C1 segment of cervical spinal cord (tissue), 14 donors: ENCODE measurements at places on chromosomes 12 and 14.

DNA sequence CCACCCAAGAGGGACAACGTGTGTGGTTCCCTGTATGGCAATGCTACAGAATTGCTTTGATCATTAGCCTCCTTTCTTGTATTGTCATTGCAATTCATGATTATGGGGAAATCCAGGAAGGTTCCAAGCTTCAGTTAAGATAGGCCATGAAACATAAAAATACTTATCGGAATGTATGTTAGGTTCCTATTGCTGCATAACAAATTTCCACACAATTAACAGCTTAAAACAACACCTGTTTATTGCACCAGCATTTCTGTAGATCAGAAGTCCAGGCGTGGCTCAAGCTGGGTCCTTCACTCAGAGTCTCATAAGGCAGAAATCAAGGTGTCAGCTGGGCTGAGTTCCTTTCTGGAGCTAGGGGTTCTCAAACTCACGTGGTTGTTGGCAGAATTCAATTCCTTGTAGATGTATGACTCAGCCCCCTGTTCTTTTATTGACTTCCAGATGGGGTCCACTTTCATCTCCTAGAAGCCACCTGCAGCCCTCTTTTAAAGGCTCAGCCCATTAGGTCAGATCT lies 365.6 kb upstream of the TMPO start:
- DNase-seq: no peak

DNA sequence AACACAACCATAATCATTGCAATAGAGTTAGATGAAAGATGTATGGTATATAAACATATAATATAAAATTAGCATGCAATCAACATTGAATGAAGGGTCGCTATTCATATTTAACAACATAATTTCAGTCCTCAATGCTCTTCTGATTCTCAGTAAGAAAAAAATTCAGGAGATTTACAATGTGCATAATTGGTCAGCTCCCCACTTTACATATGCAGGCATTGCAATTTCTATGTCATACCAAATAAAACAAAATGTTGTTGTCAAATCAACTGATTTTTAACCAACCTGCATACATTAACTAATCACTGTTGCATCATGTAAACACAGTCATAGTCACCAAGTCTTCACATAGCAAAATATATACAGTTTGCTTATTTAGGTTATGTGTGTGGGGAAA lies 5.2 kb upstream of the SLCO1A2 start:
- DNase-seq: no peak

GRCh38 chr14:22163051-22163450 lies 426.0 kb downstream of the DAD1 start:
- no peak for DNase-seq

DNA sequence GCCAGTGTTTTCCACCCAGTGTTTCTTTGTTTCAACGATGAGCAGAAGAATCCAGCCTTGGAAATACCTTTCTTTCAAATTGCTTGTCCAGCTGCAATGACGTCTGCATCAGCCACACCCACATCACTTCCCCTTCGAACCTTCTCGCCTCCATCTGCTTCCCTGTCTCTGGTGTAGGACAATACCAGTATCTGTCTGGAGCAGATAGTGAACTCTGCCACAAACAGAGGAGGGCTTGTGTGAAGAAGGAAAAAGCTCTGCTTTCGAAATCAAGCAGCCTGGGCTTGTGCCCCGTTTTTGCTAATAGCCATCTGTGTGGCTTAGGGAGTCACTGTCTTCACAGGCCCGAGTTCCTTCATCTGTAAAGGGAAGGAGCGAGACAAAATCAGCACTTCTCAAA lies 415.4 kb downstream of the ZFP36L1 start:
- DNase-seq: peak; percentile 72

DNA sequence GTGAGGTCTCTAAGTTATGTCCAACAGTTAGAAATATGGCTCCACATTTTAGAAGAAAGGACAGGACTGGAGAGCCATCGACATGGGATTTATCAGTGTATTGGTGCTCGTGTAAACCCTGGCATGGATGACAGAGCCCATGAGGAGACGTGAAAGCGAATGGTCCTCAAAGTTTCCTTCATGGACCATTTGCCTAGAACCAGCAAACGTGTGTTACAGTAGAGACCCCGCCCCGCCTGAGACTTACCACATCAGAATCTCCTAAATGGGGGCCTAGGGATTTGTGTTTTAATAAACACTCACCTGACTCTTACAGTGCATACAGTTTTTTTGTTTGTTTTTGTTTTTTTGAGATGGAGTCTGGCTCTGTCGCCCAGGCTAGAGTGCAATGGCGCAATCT lies 12.2 kb downstream of the EVL start:
- DNase-seq: no peak

DNA sequence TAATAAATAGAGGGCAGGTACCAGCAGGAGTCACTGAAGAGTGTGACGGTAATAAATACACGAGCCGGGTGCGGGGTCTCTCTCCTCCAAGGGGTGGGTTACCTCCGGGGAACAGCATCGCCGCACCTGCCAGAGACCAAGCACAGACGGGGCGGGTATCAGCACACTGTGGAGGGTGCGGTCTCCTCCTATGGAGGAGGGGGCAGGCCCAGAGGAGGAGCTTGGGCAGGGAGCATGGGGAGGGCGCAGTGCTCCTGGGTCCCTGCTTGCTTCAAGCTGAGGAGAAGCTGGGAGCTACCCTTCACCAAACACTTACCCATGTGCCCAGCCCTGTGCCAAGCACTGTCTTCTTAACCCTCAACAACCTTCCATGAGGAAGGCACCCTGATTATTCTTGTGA lies 12.8 kb downstream of the PGF start:
- DNase-seq: no peak

DNA sequence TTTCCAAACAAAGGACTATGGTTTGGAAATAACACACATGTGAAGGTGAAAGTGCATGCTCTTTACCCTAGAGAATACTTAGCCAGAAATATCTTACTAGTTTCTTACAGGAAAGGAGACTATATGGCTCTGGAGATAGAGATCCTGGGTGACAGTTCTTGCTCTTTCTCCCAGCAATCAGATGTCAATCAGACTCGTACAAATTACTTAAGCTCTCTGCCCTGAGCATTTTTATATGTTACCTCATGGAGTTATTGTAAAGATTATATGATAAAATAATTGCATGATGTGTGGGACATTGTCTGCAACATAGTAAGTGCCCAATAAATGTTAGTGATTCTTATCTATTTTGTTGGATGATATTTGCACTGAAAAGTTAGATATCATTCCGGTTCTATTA lies 76.8 kb downstream of the FAR2 start:
- DNase-seq: no peak

DNA sequence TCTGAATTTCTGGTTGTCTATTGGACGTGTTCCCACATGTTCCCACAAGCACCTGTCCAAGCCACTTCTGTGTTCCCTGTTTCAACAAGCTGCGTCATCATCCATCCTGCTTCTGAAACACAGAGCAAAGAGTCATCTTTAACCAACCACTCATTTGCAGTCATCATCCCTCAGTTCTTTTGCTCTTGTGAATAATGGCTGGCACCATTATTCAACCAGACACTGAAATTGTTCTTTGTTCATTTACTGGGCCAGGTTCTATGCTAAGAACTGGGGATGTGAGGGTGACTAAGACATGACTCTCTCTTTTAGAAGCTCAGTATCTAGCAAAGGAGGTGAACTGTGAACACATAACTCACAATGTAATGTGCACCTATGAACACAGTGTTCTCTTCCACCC lies 40.7 kb upstream of the ANO4 start:
- DNase-seq: no peak

DNA sequence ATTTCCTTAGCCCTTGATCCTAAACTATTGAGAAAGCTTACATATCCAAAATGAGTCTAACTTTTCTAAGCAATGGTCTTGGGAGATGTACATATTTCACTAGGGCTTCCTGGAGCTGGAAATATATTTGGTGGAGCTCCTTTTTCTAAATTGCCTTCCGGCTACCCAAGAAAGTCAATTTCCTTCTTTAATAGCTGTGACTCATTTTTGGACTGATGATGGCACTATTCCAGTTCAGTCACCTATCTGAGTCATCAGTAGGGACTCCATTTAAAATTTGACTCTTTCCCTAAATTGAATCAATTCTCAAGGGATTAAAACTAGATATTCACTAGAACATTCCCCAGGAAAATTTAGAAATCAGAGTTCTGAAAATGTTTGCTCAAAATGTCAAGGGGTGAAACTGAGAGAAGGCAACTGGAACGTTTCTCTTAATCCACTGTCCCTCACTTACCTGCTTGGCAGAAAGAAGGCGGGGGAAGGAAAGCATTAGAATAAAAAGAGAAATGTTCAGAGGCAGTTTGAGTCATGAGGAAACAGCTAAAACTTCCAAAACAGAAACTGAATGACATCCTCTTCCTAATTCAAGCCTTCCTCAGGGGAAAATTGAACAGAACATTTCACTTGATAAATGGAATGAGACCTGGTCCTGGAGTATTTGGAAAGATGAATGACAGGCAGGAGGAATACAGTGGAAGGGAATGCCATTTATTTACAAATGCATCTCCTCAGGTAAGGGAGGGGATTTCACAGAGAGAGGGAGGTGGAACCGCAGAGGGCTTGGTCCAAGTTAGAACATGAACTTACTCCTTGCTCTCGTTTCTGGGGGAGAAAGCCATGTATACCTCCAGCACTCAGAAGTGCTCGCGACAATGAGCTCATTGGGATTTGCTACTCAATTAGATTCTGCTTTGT lies 91.2 kb downstream of the RGS6 start:
- no peak for DNase-seq

DNA sequence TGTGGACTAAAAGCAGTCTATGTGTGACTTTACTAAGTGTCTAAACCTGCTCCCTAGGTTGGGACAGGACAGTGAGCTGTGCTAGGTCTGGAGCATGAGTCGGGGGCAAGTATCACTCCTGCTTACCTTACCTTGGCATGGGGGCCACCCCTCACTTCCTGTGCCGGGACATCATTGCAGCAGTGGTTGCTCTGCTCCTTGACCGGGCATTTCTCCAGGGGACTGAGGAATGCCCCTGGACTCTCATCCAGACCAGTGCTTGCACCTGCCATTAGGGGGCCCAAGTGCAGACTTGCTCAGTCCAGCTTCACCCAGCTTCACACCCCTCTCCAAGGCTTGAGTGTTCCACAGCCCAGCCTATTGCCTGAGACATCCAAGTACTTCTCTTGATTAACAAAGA lies 84.7 kb upstream of the NELL2 start:
- DNase-seq: no peak

DNA sequence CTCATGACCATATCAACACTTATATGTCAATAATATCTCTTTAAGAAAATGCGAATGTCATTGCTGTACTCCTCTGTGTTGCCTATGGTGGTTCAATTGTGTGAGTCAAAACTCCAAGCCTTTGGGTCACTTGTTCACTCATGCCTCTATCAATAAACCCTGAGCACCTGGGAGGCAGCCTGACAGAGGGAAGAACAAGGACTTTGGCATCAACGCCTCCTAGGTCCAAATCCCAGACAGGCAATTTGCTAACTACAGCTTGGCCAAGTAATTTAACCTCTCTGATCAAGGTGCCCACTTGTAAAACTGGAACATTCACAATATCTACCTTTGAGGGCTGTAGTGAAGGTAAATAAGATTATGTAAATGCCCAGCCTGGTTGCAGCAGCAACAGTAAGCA lies 137.8 kb downstream of the SAMD4A start:
- no peak for DNase-seq

DNA sequence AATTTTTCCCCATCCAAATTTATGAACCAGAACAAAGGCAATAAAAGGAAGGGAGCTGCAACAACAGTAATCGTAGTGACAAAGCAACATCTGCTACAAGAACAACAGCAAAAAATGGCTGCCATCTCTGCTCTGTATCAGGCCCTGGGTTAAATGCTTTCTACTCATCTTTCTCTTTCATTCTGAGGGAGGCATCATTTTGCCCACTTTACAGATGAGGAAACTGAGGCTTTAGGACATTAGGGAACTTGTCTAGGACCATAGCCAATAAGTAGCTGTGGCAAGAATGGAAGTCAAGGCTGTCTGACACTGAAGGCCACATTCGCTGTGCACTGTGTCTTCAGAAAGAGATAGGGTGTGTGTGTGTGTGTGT lies 192.4 kb upstream of the NUDT4 start:
- no peak for DNase-seq

- DNase-seq: no peak
Observed at GRCh38 chr14:49945448-49946319, 52.8 kb downstream of the ARF6 start.

- DNase-seq: no peak
Observed at GRCh38 chr12:989751-990660, 1.0 kb upstream of the ERC1 start.

- DNase-seq: no peak
Observed at GRCh38 chr14:32559590-32559989, 230.5 kb downstream of the AKAP6 start.

GRCh38 chr12:101829639-101830366 lies 956 bp downstream of the GNPTAB start:
- DNase-seq: no peak

DNA sequence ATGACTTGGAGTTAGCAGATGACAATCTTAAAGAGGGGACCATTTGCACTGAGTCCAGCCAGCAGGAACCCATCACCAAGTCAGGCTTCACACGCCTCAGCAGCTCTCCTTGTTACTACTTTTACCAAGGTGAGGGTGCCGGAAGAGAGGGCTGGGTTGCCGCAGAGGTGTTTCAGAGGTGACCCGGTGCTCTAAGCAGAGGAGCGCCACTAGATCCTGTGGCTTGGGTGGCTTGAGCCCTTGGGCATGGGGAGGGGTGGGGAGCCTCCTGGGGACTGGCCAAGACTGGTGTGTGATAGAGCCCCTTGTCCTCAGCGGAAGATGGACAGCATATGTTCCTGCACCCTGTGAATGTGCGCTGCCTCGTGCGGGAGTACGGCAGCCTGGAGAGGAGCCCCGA lies 17.7 kb downstream of the POP5 start:
- DNase-seq: no peak

DNA sequence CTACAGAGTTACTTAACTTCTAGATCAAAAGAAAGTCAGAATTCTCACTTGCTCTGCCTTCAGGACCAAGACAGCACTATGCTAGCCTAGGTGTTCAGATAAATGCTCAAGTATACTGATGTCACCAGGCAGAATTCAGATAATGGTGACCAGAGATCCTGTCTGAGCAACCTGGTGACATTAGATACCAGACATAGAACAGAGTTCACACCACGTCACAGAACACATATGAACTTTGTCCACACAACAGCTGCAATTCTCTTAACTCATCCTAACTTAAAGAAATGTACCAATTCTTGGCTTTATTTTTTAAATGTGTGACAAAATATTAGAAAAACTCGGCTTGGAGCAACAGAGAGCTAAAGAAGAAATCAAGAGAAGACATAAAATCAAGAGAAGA lies 58.1 kb downstream of the GCH1 start:
- DNase-seq: no peak

- DNase-seq: no peak
Observed at GRCh38 chr12:125956186-125956585, 891.0 kb downstream of the AACS start.

- no peak for DNase-seq
Observed at GRCh38 chr12:113278633-113279032, 56.3 kb downstream of the SLC8B1 start.

GRCh38 chr12:37720846-37721245 lies 595.7 kb upstream of the ALG10B start:
- DNase-seq: no peak

DNA sequence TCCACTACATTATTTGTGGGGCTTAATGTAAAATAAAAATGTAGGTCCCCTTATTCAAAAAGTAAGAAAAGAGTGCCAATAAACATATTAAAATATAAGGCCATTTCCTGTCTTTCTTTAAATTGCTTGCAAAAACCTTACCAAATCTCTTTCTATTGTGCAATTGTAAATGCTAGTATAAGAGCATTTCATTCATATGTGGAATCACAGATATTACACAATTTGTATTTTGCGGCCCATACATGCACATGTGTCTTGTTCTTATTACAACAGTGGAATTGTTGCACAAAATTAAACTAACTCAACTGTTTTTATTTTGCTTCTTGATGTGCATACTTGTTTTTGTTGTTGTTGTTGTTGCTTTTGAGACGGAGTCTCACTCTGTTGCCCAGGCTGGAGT lies 20.1 kb upstream of the CRADD start:
- DNase-seq: no peak
